ENCODE measurements at places on chromosomes 16 and 17. TPM values are rescaled to one million over a fixed set of nuclear protein-coding genes. Genes with fewer than 3 reads are reported as not detected.
A peak's percentile ranks its signal among the peaks of the same experiment; 100 is the strongest.

DNA sequence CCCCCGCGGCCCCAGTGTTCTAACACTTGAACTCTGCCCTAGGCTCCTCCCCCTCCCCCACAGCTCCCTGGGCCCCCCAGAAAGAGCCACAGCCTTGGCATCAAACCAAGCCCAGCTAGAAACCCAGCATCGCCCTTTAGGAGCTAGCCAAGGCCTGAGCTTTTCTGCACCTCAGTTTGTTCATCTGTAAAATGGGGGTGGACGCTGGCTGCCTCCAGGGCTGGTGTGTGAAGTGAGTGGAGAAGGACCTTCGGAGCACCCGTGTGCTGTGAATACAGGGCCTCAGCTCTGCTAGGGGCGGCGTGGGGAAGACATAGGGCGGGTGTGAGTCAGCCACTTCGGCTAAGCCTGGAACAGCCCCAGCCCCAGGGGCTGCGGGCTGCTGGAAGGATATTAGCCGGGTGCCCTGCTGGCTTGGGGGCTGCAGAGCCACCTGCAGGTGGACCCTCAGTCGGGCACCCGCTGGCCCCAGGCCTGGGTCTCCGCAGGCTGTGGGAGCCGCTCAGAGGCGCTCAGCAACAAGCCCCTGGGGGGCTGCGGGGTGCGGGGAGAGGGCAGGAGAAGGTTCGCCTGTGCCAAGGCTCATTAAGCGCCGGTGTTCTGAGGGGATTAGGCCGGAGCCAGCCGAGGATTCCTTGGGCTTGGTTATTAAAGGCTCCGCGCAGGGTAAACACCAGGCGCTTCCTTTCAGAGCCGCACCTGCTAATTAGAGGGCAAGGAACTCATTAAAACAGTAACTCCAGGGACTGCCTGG lies 217.0 kb upstream of the CIBAR2 start:
- DNase-seq: peak; percentile 41

DNA sequence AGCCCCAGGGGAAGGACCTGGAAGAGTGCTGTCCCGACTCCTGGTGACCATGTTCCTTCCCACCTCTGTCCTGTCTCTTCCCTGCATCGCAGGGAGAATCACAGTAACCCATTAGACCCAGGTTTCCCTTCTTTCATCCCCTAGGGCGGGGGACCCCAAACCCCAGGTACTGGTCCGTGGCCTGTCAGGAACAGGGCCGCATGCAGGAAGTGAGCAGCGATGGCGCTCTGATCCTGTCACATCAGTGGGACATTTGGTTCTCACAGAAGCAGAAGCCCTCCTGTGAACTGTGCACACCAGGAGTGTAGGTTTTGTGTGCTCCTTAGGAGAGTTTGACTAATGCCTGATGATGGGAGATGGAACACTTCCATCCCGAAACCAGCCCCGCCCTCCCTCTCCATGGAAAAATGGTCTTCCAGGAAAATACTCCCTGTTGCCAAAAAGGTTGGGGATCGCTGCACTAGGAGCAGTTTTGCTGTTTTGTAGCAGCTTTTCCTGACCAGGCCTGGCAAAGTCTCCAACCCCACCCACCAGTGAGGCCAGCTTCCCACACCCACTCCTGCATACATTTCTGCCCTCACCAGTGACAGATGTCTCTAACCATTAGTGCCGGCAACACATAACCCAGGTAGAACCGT lies 10.5 kb downstream of the MNT start:
- no peak for DNase-seq

GRCh38 chr17:17813725-17814095 lies 23.1 kb downstream of the SREBF1 start:
- no peak for DNase-seq

DNA sequence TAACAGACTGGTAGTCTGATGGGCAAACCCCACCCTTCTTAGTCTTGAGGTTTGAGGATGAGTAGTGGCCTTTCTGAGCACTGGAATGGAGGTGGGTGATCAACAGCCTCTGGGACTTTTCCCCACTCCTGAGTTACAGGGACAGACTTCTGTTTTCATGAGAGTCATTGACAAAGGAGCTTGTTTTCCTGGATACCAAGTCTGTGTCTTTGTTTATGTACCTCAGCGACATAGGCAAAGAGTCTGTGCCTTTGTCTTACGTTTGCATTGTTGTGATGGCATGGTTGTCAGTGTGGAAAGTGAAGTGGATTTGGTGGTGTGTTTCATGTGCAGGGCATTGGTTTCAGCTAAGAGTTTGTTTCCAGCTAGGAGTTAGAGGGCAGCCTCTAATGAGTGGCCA lies 17.5 kb downstream of the EPN2 start:
- no peak for DNase-seq

GRCh38 chr16:56689171-56689570 lies 6.9 kb downstream of the MT1X start:
- DNase-seq: no peak

GRCh38 chr16:67679935-67680897 lies 13.6 kb downstream of the C16orf86 start:
- no peak for DNase-seq

GRCh38 chr16:67807148-67807682 lies 526 bp downstream of the TSNAXIP1 start:
- DNase-seq: no peak

GRCh38 chr16:6864244-6864643 lies 468.4 kb upstream of the RBFOX1 start:
- DNase-seq: no peak

DNA sequence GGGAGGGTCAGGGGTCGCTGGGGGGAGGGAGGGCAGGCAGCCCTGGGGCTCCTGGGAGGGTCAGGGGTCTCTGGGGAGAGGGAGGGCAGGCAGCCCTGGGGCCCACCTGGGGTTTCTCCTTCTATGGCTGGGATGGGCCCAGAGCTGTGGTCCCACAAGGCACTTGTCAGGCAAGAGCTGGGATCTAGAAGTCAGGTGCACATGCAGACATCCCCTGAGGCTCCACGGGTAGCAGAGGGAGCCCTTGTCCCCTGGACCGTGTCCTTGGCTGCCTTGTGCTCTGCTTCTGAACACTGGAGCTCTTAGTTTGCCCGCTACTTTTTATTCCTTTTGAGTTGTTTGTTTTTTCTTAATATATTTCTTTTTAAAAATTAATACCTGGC lies 1.8 kb downstream of the TUBB3 start:
- DNase-seq: no peak

- no peak for DNase-seq
These were observed 257.9 kb downstream of the SOX9 start for GRCh38 chr17:72378414-72379390.

GRCh38 chr16:20851601-20852000 lies 45.3 kb downstream of the REXO5 start:
- peak; percentile 92 for DNase-seq

DNA sequence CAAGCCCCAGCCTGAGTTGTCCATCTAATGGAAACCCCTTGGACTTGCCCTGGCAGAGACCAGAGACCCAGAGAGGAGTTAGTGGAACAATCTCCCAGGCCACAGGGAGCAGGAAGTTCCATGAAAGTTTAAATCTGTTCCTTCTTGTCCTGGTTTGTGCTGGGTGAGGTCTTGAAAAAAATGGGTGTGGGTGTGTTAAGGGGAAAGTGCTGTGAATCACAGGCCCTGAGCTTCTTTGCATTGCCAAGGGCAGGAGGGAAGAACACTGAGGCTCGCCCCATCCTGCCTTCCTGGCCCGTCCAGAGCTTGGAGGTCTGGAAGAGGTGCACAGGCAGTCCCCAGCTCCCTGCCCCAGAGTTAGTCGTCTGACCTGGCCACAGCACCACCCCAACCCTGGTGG lies 2.3 kb downstream of the ADORA2B start:
- peak; percentile 48 for DNase-seq

GRCh38 chr16:19542138-19542821 lies 13.2 kb upstream of the VPS35L start:
- DNase-seq: no peak

- DNase-seq: peak; percentile 96
These were observed 90.6 kb upstream of the CIBAR2 start for GRCh38 chr16:85202631-85203461.

DNA sequence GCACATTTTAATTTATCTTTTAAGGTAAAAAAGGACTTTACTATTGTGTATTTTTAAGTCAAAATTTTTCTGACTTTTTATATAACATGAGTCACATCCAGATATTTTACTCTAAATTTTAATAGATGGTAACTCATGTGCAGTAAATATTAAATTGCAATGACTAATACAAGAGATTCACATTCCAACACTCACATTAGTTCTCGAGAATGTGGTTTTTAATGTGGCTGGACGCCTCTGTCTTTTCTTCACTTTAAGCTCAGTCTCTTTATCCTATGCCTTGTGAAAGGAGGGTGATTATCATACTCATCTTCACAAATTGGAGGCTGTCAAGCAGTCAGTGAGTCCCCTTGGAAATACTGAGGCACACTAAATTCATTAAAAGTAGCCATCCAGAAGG lies 315.6 kb downstream of the HS3ST3B1 start:
- no peak for DNase-seq

GRCh38 chr16:8436931-8437330 lies 153.4 kb downstream of the TMEM114 start:
- DNase-seq: no peak

DNA sequence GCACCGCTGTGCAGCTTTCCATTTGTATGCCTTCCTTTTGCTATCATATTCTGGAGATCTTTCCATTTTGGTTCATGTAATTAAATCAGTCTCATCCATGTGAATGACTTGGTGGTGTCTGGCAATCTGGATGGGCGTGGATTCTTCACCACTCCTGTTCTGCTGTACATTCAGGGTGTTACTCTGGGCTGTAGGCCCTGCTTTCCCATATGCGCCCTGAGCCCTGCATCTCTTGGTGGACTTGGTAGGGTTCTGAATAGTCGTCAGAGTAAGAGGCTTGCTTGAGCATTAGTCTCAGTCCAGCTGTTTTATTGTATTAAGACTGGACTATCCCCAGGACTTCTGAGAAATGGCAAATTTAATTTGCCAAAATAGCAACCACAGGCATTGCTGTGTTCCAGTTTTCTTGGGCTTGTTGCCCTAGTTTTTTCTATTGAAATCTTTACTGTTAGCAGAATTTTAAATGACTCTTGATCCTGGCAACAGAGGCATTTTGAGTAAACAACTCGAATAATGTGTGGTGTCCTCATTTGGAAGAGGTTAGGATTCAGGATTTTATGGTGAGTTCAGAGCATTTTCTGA lies 14.9 kb downstream of the BANP start:
- DNase-seq: peak; percentile 49

DNA sequence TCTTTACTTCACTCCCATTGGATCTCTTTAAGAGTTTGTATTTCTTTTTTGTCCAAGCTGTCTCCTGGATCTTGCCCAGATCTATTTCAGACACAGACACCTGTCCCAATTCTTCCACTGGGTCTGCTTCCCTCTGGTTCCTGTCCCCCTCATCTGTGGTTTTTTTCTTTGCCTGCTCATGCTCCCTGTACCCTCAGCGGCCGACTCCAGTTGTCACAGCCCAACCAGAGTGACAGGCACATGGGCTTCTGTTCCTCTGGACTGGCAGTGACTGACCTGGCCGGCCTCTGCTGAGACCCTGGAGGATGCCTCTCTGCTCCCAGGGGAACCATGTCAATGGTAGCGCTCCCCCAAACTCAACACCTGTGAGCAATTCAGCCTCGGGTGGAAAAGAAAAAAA lies 142.6 kb downstream of the WSCD1 start:
- no peak for DNase-seq

- DNase-seq: no peak
These were observed 81.8 kb downstream of the AKAP1 start for GRCh38 chr17:57166803-57167202.

GRCh38 chr17:1087381-1088241 lies 90.7 kb downstream of the TIMM22 start:
- DNase-seq: no peak

- DNase-seq: no peak
These were observed 26.2 kb downstream of the C16orf78 start for GRCh38 chr16:49399594-49400364.

GRCh38 chr16:82419332-82419731 lies 207.4 kb upstream of the CDH13 start:
- no peak for DNase-seq

DNA sequence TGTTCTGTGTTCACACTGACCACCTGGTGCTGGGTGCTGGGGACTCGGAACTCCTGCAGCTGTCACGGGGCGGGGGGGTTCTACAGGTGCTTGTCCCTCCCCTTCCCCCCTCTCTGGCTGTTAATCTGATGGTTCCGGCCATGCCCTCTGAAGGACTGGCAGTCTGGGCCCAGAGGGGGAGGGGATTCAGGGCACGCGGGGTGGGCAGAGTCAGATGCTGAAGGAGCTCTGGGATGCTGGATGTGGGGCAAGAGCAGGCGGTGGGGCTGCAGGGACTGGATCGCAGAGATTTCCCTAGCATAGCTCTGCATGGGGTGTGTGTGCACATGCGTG lies 5.4 kb upstream of the TBX21 start:
- no peak for DNase-seq

DNA sequence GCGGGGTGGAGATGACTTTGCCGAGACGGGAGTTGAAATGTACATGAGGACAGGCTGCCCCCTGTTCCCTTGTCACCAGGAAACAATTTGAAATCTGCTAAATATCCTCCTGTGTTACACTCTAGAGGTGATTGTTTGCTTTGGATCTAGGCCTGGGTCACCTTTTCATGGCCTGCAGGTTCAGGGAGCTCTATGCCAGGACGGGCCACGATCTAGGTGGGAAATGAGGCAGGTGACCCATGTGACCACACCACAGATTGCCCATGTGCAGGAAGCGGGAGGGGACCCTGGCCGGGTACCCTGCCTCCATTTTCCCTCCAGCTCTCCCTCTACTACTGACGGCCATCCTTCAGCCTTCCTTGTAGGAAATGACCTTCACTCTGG lies 43.4 kb downstream of the MEAK7 start:
- no peak for DNase-seq

DNA sequence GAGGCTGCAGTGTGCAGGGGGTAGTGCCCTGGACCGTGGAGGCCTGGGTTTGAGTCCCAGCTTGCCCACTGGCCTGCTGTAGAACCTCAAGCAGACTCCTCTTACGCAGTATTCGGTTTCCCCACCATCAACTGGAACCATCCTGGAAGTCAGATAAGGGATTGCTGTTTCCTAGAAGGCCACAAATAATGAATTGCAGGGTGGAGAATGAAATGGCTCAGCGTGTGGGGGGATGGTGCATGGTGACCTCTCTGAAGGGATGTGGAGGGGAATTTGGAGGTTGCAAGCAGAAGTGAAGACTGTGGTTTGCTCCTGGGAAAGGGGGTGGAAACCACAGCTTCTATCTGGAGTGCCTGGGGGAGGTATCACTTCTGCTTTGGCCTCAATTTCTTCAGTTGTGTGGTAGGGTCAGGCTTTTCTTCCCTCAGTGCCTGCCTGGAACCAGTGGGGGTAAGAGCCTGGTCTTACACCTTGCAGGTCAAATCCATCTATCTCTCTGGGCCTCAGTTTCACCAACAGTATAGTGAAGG lies 1.7 kb downstream of the ADGRG5 start:
- no peak for DNase-seq

KRTAP4-4 gene
- not detected for total RNA-seq

CDRT15L2 gene
- not detected for total RNA-seq

TAC4 gene
- not detected for total RNA-seq

KRTAP4-5 gene
- total RNA-seq: not detected

CFAP97D1 gene
- not detected for total RNA-seq

LLGL1 gene
- 40.1 TPM for total RNA-seq

RNPS1 gene
- total RNA-seq: 65.0 TPM

LRRC37A gene
- total RNA-seq: 0.56 TPM

CRISPLD2 gene
- 35.0 TPM for total RNA-seq

ZNF75A gene
- 15.4 TPM for total RNA-seq
